ENCODE measurements at places on chromosomes 7 and 10. TPM values are rescaled to one million over a fixed set of nuclear protein-coding genes. Genes with fewer than 3 reads are reported as not detected.

ABCC2 gene
- 1.3 TPM for total RNA-seq

ENTPD1 gene
- 26.3 TPM for total RNA-seq

INSYN2A gene
- not detected for total RNA-seq

MMD2 gene
- total RNA-seq = not detected

HILPDA gene
- 53.7 TPM for total RNA-seq

OPN1SW gene
- total RNA-seq = not detected

NT5C2 gene
- 56.5 TPM for total RNA-seq

NPC1L1 gene
- not detected for total RNA-seq

ZNF239 gene
- total RNA-seq = 1.7 TPM

C7orf25 gene
- 5.7 TPM for total RNA-seq

OR2A12 gene
- total RNA-seq = not detected

IKZF1 gene
- total RNA-seq = 324 TPM

TECTB gene
- not detected for total RNA-seq

GRCh38 chr7:49980465-49980864, 112.6 kb downstream of the ZPBP start:
- DNase-seq = no peak

GRCh38 chr10:43892062-43892770, 243.5 kb upstream of the ZNF32 start:
- no peak for DNase-seq

- no peak for DNase-seq
Observed at GRCh38 chr7:125061776-125062397, 132.3 kb upstream of the POT1 start.

- DNase-seq = no peak
Observed at GRCh38 chr7:29843726-29844125, 37.4 kb downstream of the WIPF3 start.

DNA sequence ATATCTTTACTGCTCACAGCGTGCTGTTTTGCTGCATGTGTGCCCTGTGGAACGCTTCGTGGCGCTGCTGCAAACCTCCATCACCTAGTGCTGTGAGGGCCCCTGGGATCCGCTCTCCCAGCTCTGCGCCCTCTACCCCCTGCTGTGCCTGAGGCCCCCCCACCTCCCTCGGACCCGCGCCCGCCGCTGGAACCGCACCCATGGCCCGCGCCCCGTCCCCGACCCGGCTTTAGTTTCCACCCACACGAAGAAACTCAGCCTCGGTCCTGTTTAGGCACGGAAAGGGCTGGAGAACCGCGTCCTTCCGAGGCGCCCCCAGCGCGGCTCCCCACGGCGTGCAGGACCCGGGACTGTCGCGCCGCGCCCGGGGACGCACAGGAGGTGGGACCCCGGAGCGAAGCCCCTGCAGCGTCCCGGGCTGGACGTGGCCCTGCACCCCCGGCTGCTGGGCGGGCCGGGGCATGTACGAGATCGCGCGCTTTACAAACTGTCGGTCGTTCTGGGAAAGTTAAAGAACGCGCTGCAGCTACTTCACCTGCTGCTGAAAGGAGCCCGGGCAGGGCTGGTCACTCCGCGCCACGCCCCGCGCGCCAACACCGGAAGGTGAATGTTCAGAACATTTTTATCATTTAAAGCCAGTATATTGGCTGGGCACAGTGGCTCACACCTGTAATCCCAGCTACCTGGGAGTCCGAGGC, 54.3 kb downstream of the BMS1 start:
- no peak for DNase-seq

GRCh38 chr10:131997366-131998049, 15.8 kb upstream of the BNIP3 start:
- DNase-seq = no peak

DNA sequence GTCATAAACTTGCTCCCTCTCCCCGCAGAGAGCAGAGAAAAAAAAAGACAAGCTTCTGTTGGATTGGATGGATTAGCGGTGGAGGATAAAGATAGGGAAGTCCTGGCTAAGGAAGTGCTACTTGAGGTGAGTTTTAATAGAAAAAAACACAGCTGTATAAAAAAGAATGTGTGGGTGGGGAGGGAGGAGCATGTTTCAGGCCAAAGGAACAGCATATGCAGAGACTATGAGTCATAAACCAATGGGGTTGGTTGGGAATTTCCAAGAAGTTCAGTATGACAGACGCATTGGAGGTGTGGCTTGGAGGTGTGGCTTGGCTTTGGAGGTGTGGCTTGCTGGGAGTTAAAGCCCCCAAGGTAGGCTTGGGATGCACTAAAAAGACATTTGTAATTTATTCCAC, 103.0 kb upstream of the LSM8 start:
- DNase-seq = peak; percentile 31

DNA sequence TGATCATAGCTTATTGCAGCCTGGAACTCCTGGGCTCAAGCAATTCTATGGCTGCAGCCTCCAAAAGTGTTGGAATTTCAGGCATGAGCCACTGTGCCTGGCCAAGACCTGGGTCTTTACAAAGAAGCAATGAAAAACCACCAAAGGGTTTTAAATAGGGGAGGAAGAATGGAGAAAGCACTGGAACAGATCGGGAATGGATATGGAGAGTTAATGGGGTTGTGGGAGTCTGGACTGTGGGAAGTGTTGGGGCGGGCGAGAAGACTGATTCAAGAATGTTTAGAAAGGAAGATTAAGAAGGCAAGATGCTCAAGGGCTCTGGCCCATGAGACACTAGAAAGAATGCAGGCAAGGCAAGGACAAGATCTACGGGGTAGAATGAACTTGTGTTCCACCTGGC, 98.5 kb downstream of the CARD11 start:
- DNase-seq = no peak

DNA sequence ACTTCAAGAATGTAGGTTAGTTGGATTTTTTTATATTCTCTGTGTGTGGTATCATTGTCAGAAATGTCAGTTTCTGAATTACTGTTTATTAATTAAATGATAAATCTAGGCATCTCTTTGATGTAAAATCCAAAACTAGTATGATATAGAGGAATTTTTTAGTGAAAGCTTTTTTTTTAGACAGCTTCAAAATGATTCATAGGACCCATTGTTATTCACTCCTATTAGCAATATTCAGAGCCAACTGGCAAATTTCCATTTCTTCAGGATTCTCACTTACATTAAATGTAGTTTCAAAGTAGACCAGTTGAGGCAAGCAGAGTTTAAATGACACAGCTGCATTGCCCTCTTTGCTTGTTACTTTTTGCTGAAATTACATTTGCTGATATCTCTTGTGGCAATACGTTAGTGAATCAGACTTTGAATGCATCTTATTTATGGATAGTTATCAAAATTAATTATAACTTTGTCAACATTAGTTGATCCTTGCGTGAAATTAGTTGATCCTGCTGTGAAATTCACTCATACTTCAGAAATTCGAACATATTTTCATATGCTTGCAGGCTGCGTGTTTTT, 20.3 kb downstream of the ZNF277 start:
- no peak for DNase-seq

DNA sequence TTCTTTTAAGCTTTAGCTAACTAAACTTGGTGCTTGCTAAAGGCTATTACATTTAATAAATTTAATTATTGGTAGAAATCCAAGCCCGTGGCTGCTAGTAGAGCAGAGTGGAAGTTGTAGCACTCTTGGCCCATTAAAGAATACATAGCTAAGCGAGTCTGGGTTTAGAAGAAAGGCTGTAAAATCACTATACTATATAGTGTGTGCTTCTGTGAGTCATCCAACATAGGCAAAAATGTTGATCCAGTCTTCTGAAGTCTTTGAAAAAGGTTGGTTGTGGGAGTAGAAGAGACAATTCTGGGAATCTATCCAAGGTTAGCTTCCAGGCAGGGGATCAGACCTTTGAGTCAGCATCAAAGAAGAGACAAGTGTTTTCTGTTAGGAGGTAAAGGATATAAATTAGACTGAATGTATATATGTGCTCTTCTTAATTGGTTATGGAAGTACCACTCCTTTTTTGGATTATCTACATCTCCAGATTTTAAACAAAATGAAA, 664.2 kb downstream of the NXPH1 start:
- DNase-seq = no peak

GRCh38 chr10:15158448-15158847, 10.0 kb downstream of the NMT2 start:
- no peak for DNase-seq

- DNase-seq = peak; percentile 29
Observed at GRCh38 chr10:6072215-6072934, 10.2 kb upstream of the IL2RA start.

DNA sequence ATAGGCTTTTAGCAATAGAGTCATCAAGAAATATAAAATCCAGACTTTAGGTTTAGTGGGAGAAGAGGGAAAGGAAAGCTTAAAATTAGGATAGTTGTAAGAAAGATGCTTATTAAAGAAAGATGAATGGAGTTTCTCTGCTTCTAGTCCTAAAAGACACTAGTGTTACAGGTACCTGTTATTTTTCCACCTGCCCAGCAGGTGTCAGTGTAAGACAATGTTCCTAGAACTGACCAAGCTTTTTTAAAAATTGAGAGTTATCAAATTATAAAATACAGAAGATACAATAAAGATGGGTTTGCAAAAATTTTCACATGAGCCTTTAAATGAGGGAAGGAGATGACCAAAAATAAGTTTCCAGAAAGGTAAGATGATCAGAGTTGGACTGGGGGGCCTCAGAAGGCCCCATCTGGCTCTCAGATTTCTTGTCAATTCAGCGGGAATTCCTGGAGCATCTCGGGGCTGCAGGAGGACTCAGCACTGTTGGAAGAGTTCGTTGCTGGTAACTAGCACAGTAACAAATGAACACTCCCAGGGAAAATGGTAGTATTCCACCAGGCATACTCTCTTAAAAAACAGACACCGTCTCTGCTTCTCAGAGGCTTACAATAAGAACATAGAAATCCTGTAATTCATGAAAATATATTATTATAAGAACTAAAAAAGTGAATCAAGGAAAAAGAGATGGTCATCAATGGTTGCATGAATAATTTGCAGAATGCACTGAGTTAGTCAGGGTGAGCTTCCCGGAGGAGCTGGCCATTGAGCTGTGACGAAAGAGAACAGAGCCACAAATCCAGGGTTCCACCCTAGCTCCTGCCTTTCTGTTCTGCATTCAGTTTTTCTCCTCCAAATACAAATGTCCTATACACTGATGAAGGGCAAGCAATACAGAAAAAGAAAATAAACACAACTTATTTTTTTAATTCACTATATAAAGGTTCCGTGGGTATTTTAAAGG, 71.8 kb upstream of the PIK3CG start:
- no peak for DNase-seq

- no peak for DNase-seq
Observed at GRCh38 chr7:23622506-23622925, 25.3 kb downstream of the CCDC126 start.

GRCh38 chr7:41869091-41869490, 166.2 kb upstream of the INHBA start:
- no peak for DNase-seq

DNA sequence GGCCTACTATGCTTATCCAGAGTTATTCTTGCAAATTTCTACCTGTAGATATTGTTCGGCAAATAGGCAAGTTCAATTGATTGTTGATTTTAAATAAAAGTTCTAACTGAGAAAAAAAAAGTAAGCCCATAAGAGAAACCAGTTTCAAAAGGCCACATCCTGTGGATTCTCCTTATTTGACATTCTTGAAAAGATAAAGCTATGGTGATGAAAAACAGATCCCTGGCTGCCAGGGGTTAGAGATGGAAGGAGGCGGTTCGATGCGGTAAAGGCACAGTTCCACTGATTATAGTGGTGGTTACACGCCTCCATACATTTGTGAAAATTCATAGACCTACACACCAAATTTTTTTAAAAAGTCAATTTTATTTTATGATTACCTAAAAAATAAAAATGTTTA, 347.8 kb downstream of the KCNMA1 start:
- DNase-seq = no peak

GRCh38 chr10:127992376-127992775, 85.5 kb downstream of the PTPRE start:
- no peak for DNase-seq

DNA sequence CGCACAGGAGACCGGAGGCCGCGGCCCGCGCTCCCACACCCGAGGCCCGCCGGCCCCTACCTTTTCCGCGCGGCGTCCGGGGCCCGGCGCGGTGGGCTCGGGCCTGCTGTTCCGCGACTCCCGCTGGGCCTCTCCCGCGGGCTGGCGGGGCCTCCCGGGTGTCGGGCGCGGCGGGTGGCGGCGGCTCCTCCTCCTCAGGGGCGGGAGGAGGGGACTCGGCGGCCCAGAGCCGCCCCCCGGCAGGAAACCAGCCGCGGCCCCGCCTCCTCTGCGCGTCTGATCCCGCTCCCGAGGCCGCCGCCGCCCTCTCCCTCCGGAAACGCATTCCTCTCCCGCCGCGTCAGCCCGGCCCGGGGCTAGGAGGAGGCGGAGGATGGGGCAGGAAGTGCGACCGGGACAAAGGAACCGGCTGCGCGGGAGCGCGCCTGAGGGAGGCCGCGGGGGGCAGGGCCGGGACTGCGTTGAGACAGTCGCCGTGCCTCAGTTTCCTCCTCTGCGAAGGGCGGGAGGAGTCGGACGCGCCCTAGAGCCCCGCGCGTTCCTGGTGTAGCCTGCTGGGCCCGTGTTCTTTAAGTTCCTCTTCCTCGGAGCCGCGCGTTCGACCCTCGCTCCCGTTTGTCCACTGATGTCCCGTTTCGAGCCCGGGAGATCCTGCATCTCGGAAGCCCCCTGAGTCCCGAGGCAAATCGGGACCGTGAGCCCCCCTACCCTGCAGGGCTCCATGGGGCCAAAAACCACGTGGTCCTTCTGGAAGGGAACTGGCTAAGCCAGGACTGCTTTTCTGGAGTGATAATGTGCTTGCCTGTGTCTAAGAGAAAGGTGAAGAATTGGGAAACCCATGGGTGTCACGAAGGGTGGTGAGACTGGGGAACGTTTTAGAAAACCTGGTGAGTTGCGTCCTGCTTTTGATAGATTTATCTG, at the start of gene ITGB1:
Gene ITGB1, minus strand, starts transcription at position 146 of the 921 bp plus-strand sequence. CDS start 22,672 bp downstream, outside the sequence.
- DNase-seq = peak; percentile 81

DNA sequence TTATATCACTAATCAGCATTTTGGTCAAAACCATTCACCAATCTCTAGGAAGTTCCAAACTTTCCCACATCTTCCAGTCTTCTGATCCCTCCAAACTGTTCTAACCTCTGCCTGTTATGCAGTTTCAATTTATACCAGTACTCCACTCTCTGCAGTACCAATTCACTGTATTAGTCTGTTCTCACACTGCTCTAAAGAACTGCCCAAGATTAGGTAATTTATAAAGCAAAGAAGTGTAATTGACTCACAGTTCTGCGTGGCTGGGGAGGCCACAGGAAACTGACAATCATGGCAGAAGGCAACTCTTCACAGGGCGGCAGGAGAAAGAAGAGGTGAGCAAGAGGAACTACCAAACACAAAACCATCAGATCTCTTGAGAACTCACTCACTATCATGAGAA, 374.9 kb downstream of the SORCS1 start:
- DNase-seq = no peak

Data from activated T-helper 1 cell treated with anti-CD3 and anti-CD28 coated beads, Interleukin-12 subunit alpha, Interleukin-12 subunit beta, Interleukin-2, Interleukin-4 antibody, amounts not matched to agents 30 ng/mL and 10 ng/mL and 1 ng/mL, durations not matched to agents 14 hours and 24 hours and 36 hours (primary cell).